Suppressor macrophage treated with lipopolysaccharide for 1 hour (primary cell): ENCODE measurements at places on chromosomes 12 and 14.

- no peak for DNase-seq
Measured at GRCh38 chr12:49923880-49924556, 20.3 kb upstream of the FAIM2 start.

- DNase-seq = no peak
Measured at GRCh38 chr12:104136577-104136976, 1.4 kb downstream of the NFYB start.

GRCh38 chr12:111056618-111057521 lies 136.5 kb upstream of the MYL2 start:
- peak; percentile 80 for DNase-seq

DNA sequence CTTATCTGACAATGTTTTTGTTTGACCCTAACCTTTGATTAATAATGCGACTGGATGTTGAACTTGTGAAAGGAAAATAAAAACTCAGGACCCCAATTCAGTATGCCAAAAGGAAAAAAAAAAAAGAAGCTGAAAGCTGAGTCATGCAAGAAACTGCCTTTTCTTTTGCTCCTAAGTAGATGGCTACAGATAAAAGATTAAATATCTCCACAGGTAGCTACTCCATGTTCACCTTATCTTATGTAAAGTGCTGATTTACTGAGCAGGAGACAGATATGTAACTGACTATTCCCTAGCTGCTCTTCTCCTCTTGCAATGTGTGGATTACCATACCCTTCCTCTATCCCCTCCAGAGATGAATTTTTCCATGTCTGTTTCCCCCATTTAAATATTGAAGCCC lies 30.8 kb upstream of the TCL1B start:
- DNase-seq = no peak

GRCh38 chr12:109162551-109162950 lies 46.2 kb downstream of the ACACB start:
- DNase-seq = no peak

DNA sequence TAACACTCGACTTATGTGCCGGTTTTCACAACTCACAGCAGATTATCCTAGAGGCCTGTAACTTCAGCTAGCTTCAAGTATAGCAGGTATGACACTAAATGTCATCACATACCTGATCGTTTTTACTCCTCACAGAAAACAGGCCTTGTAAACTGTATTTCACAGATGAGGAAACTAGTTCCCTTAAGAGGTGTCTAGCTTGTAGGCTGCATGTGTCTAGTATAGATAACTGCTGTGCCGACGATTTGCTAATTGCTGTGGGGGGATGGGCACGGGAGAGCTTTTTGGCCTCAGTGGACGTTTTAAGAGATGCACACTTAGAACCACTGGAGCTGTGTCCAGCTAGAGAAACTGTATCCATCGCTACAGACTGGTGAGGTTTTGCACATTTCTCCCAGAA lies 78.8 kb downstream of the PAPOLA start:
- no peak for DNase-seq

GRCh38 chr14:34766060-34766459 lies 51.7 kb upstream of the CFL2 start:
- DNase-seq = no peak

GRCh38 chr12:53571295-53571694 lies 54.9 kb downstream of the ATF7 start:
- DNase-seq = no peak

- DNase-seq = no peak
Measured at GRCh38 chr14:90714811-90715210, 101.4 kb downstream of the TTC7B start.

DNA sequence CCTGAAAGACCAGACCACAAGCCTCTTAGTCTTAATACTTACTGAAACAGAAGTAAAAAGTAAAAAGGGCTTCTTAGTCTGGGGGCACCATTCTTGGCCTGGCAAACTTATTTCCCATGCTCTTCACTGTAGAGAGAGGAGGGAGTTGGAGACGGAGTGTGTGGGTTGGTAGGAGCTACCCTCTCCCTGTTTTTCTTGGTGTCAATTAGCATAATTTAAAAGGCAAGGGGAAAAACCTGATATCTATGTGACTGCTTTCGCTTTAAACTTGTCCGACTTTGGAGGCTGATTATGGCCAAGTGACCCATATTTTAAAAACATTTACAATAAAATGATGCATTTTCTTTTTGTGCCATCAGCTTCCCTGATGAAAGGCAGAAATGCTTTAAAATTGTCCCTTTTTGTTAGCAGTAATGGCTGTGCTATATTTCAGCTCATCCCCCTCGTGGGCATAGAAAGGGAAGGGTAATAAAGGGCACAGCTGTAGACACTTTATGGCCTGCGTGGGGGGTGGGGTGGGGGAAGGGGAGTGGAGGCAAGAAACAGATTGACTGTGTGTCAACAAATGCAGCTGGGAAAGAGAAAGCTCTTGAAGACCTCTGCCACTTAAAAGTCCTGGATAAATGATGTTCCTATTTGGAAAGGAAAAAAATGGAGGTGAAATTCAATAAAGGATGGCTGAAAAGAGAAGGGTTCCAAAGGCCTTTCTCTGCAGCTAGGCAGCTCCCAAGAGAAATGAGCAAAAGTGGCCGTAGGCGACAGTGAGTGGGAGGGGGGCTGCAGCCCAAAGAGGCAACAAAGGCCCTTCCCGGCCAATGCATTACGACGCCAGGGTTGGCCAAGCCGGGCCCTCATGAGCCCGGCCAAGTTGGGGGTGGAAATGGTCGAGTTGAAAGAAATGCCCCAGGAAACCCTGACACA lies 57.5 kb upstream of the TMEM263 start:
- DNase-seq = no peak

DNA sequence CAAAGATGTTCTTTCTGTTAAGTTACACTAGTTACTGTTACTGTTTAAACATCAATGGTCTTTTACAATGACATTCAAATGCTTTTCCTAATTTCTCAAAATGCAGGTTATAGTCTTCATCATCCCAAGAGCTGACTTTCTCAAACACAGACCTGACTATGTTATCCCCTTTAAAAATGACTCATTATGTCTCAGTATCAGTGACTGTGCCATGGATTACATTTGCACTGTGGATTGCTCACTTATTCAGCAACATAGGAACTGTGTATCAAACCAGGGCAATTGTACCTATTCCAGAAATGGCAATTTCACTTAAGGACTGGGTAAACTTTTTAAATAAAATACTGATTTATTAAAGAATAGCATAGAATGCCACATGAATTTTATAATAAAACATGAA lies 630.2 kb upstream of the NOVA1 start:
- DNase-seq = no peak

DNA sequence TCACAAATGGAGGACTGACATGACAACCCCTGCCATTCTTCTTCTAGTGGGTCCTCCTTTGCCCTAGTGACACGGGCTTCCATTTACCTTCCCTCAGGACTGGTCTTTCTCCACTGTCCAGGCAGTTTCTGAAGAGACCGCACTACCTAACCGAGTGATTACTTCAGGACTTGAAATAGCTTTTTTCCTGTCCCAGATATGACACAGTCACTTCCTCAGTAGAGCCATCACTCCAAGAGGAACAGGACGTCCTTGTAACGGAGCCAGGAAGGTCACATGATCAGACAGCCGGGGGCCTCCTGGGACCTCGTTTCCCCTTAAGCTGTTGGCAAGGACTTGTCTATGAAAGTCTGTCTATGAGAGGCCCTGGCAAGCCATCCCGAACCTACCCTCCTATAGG lies 62.3 kb downstream of the FOS start:
- peak; percentile 85 for DNase-seq

- no peak for DNase-seq
Measured at GRCh38 chr14:31834616-31835015, 242.5 kb upstream of the ARHGAP5 start.

- no peak for DNase-seq
Measured at GRCh38 chr12:126727218-126728075, 1539.5 kb upstream of the TMEM132C start.

- no peak for DNase-seq
Measured at GRCh38 chr12:49304161-49304560, 9.2 kb downstream of the PRPH start.

- peak; percentile 82 for DNase-seq
Measured at GRCh38 chr12:94149119-94149780, 873 bp downstream of the PLXNC1 start.

- no peak for DNase-seq
Measured at GRCh38 chr14:68532496-68532895, 260.4 kb downstream of the ZFP36L1 start.

DNA sequence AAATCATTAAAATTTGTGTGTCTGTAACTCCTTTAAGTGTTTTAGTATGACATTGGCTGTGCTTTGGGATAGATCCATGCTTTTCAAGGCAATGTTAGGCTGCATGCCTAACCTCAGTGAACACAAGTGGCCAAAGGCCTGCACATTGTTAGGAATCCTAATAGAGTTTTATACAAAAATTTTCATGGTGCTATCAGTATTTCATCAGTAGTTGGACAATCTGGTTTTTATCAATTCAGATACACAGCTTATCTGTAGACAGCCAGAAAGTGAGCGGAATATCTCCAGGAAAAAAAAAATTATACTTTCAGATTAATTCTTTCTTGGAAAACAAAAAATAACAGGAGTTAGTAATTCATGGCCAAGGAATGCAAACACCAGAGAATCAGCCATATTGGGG lies 324.0 kb upstream of the PDE3A start:
- DNase-seq = no peak

- DNase-seq = no peak
Measured at GRCh38 chr12:49803693-49804450, 24.3 kb downstream of the NCKAP5L start.

DNA sequence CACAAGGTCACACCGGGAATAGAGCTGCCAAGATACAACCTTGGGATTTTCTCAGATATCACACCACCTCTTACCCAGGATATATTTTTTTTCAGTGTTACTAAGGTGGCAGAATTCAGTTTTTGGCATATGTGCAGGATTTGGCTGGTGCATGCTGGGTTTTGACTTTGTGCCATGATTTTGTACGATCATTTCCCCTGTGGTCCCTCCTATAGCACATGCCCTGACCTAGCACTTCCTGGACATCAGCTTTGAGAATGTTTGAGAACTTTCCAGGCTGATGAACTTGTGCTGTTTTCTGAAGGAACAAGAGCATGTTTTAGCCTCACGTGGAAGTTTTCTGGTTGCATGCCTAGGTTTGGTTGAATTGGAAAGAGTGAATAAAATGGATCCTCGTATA lies 11.0 kb upstream of the TBPL2 start:
- no peak for DNase-seq

GRCh38 chr14:106235356-106236159 lies 709.2 kb downstream of the TMEM121 start:
- no peak for DNase-seq

DNA sequence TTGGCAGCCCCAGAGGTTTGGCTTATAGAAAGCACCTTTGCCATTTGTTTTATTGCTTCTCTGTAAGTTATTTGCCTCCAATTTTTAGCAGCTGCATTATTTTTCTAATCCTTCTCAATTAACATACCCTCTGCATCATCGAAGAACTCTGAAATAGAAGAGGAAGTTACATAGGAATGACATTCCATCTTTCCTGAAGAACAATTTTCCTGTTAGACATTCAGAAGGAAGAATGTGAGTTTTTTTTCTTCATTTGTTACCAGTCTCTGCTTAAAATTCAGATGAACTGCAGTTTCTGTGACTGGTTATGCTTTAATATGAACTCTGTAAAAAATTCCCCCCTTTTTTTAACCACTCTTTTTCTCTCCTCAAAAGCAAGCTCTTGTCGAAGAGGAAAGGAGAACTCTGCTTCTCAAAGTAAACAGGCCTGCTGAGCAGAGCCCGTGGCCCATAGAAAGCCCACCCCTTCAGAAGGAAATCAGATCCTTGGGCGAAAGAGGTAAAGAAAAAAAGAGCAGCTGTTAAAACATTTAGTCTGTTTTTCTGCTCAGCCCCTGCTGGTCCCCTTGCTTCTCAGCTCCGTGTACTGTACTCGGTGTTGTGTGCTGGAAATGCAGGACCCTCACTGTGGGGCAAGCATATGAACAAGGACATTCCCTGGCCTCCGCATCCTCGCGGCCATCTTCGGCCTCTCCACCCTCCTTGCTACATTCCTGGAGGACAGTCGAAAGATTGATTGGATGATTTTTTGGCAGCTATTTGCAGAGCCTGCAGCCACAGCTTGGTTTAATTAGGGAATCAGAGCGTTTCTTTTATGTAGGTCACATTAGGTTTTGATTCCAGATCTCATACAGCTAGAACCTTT lies 164.4 kb upstream of the LRIG3 start:
- DNase-seq = no peak

GRCh38 chr14:55756078-55756477 lies 176.1 kb downstream of the KTN1 start:
- DNase-seq = no peak

- DNase-seq = no peak
Measured at GRCh38 chr12:20063116-20063515, 305.2 kb upstream of the PDE3A start.

GRCh38 chr12:18868717-18869116 lies 130.8 kb downstream of the CAPZA3 start:
- peak; percentile 12 for DNase-seq

DNA sequence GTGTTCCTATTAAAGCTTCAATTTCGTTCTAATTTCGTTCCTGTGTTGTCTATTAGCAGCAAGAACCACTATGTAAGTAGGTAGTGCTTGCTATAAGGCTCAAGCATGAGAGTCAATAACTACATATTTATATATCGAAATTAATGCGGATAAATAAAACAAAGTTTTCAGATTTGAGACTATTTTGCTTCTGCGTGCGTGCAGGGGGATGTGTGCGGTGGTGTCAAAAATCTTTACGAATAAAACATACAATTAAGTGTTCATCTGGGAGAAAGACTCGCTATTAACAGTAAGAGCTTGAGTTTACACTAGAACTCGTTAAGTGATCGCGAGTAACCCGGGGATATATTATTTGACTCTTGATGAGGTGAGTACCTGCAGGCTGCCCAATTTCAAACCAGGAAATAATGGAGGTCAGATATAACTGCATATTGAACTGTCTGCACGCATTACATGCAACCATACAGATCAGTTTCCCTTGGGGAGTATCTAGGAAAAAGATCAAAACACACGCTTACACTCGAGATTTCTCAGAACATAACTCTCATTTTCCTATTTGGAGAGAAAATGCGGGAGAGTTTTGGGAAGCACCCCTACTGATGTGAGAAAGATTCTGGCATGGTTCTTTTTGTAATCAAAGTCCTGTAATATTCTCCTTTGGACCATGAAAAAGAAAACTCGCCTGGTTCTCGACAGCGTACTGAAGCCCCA lies 813 bp downstream of the TWF1 start:
- DNase-seq = no peak

DNA sequence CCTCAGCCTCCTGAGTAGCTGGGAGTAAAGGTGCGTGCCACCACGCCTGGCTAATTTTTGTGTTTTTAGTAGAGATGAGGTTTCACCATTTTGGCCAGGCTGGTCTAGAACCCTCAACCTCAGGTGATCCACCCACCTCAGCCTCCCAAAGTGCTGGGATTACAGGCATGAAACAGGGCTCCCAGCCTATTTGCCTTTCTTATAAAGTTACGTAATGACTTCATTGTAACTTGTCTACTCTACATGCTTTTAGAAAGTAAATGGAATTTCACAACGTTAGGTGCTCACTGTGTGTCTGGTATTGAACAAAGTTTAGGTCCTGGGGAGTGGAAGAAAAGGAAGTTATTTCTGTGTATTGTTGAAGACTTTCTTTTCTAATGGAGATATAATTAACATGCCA lies 12.5 kb downstream of the CFAP251 start:
- no peak for DNase-seq

- peak; percentile 80 for DNase-seq
Measured at GRCh38 chr12:6745741-6746525, 7.0 kb downstream of the MLF2 start.
